ENCODE measurements at places on chromosomes 1 and 21.

DNA sequence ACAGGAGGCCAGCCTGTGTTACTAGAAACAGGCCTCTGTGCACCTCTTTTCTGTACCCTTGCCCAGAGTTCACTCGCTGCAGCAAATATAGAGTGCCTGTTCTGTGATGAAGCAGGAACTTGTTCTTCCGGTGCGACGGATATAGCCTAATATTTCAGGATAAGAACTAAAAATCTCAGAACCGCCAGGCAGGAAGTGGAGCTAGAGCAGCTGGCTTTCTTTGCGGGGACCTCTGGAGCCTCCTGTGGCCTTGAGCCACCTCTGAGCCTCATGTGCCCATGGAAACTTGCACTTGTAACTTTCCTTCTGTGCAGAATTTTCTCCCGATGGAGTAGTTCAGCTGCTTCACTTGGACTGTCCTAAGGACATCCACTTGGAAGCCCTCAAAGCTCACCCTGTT lies 44.5 kb upstream of the VAMP3 start:
- DNase-seq, result no peak

DNA sequence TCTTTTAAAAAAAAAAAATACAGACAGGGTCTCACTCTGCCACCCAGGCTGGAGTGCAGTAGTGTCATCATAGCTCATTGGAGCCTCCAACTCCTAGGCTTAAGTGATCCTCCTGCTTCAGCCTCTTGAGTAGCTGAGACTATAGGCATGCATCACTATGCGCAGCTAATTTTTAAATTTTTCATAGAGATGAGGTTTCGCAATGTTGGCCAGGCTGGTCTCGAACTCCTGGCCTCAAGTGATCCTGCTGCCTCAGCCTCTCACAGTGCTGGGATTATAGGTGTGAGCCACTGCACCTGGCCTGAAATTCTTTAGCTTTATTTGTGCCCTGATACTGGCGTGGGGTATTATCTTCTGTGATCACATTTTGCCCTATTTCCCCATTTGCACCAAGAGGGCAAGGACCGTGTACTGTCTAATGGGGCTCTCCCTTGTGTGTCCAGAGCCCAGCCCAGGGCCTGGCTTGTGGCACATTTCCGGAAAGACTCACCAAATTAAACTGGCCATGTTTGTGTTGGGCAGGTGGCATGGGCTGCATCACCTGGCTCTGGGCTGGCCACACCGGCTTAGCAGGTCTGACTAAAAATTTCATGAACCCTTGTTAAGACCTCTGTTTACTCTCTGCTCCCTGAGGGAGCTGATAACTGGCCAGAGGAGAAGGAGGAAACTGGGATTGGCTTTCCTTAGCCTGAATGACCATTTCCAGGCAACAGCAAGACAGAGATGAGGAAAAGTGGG lies 32.2 kb downstream of the TRIM62 start:
- DNase-seq, result no peak

- DNase-seq, result no peak
These were observed 57.7 kb upstream of the NUF2 start for GRCh38 chr1:163263818-163264655.

- DNase-seq, result no peak
These were observed 91.6 kb downstream of the KAZN start for GRCh38 chr1:14689996-14690615.

- DNase-seq, result no peak
These were observed 57.3 kb downstream of the SLC37A1 start for GRCh38 chr21:42570841-42571387.

GRCh38 chr1:212237651-212238050 lies 47.6 kb upstream of the PPP2R5A start:
- no peak for DNase-seq

- no peak for DNase-seq
These were observed 236.9 kb downstream of the SIPA1L2 start for GRCh38 chr1:232393010-232393409.

GRCh38 chr1:7771823-7772299 lies 765 bp downstream of the VAMP3 start:
- DNase-seq, result no peak

DNA sequence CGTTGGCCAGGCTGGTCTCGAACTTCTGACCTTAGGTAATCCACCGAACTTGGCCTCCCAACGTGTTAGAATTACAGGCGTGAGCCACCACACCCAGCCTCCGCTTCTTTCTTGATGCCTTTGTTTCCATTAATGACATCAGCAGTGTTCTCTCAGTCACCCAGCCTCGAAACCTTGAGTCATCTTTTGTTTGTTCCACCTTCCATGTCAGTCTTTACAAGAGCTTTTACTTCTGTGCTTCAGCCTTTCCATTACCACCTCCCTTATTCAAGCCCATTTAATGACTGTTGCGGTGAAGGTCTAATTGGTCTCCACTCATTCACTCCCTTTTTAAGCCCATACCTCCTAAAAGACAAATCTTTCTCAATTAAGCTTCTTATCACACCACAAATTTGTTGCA lies 146.6 kb upstream of the ADGRL2 start:
- DNase-seq, result no peak

DNA sequence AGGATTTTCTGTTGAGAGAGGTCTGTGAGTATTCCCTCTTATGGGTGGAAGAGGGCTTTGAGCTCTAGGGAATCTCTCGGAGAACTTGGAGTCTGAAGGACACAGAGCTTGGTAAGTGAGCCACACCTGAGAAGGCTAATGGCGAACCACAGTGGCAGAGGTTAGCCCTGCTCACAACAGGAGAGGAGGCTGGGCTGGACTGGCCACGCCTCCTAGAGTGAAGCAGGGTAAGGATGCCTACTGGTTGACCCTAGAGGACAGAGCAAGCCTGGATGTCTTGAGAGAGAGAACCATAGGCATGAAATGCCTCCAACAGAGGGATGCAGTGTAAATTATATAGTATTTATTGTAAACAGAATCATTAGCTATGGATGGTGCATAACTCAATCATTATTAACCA lies 232.6 kb downstream of the PCP4 start:
- no peak for DNase-seq

GRCh38 chr1:53575955-53576320 lies 116.7 kb downstream of the DMRTB1 start:
- no peak for DNase-seq

- peak; percentile 51 for DNase-seq
These were observed 29.5 kb upstream of the CLSTN1 start for GRCh38 chr1:9853249-9853595.
